Activated T-helper 1 cell treated with anti-CD3 and anti-CD28 coated beads, Interleukin-2, amount 50 U/mL, for 16 hours (primary cell): ENCODE measurements at places on chromosomes 1 and 21.

DNA sequence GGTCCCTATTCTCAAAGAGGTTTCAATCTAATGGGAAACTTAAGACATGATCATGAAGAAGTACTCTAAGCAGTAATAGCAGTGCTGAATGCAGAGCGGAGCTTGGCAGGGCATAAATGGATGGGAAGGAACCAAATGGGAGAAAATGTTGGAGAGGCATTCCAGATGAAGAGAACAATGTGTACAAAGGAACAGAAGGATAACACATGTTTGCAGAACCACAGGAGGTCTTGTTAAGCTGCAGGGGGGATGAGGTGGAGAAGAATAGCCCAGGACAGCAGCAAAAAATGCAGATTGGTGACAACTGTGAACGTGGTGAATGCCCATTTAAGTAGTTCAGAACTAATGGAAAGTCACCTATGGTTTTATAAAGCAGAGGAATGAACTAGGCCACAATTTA, 99.1 kb downstream of the ASTN1 start:
- DNase-seq: no peak

GRCh38 chr1:100778748-100779147, 59.2 kb downstream of the VCAM1 start:
- DNase-seq: no peak

GRCh38 chr1:40594187-40594531, 62.7 kb downstream of the ZNF684 start:
- DNase-seq: no peak

- no peak for DNase-seq
Measured at GRCh38 chr1:31591425-31592093, 15.2 kb downstream of the TINAGL1 start.

GRCh38 chr1:102586022-102586421, 522.3 kb downstream of the COL11A1 start:
- no peak for DNase-seq

DNA sequence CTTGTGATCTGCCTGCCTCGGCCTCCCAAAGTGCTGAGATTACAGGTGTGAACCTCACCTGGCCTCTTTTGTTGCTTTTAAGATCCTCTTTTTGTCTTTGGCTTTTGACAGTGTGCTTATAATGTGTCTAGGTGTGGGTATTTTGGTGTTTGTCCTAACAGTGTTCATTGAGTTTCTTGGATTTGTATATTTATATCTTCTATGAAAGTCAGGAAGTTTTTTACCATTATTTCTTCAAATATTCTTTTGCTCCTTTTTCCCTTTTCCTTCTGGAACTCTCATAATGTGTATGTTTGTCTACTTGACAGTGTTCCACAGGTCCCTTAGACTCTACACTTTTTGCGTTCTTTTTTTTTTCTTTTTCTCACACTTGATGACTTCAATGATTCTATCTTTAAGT, 59.1 kb downstream of the URB2 start:
- DNase-seq: no peak

GRCh38 chr1:214135886-214136285, 145.1 kb upstream of the SMYD2 start:
- no peak for DNase-seq

GRCh38 chr1:109618661-109619575, 498 bp downstream of the GNAT2 start:
- no peak for DNase-seq

- no peak for DNase-seq
Measured at GRCh38 chr1:97196825-97197516, 475.4 kb downstream of the PTBP2 start.

DNA sequence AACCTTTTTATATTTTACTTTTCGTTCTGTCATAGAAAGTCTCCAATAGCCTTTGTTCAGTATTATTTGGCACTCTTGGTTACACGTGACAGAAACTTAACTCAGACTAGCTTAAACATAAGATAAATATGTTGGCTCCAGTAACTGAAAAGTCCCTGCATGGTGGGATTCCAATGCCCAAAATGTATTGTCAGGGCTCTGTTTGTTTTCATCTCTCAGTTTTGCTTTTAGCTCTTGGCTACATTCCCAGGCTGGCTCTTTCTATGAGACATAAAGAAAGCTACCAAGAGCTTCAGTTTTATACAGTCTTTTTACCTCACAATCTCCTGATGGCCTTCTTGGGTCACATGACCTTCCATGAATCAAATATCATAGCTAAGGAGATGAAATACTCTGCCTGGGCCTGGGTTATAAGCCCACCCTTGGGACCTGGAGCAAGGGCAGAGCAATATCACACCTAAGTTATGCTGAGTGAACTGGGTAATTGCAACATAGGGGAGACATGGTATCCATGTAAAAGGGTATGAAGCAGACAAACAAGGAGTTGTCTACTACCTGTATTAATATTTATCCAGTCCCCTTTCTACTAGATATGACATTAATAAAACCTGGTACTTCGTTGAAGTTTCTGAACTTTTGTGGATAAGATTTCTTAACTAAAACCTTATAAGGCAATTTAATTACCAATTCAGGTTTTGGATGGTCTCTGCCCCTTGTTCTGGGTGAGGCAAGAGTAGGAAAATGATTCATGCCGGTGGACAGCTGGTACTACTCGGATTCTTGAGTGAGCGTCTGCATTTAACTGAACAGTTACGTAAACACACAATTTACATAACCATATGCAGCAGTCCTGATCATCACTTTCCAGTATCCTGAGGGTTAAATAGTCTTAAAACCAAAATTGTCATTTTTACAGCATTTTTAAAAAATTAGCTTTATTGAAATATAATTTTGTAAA, 442.3 kb downstream of the GPATCH2 start:
- DNase-seq: no peak

DNA sequence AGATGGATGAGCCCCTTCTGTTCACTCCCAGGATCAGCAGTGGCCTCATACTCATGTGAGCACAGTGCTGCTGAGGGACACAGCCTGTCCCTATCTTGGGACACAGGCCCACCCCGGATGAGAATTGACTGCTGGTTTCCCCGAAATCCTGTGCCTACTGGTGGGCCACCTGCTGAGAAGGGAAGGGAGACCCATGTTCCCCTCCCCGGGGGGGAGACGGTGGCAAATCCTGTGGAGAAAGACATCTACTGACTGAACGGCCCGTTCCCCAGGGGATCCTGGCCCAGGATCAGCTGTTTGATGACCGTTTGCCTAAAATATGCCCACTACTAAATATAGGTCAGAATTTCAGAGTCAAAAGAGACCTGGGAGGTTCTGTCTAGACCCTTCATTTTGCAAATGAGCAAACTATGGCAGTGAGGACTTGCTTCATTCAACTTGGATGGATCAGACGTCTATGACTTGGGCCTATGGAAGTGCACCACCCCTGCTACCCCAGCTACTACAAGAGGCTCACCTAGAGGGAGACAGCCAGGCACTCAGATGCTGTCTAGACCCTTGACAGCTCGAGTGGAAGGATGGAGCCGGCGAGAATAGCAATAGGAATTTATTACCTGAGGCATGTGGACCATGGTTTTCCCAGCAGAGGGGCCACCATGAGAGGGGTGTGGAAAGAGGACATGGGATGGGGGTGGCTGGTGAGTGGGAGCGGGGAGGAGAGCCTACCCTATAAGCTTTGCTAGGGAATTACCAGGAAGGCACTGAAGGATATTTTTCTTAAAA, 15.6 kb upstream of the THEMIS2 start:
- DNase-seq: no peak

- DNase-seq: no peak
Measured at GRCh38 chr1:119141020-119141424, 569 bp upstream of the WARS2 start.

- DNase-seq: no peak
Measured at GRCh38 chr1:108106775-108107174, 93.4 kb downstream of the SLC25A24 start.

DNA sequence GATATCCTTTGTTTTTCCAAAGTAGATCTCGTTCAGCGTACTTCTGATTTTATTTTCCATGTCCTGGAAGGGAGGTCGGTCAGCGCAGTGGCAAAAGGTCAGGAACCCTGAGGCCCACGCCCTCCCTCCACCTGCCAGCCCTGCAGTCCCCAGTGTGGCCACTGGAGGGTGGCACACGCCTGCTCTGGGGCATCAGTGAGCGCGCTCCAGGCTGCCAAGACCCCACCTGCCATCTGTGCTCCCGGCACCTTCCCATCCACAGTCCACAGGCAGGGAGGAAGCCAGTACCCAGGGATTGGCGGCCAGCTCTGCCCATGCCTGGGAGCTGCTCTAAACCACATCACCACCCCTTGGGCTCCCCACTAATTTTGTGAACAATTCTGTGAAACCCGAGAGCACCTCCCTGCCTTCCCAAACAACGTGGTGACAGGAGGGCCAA, 32.3 kb downstream of the SLC66A1 start:
- DNase-seq: no peak

DNA sequence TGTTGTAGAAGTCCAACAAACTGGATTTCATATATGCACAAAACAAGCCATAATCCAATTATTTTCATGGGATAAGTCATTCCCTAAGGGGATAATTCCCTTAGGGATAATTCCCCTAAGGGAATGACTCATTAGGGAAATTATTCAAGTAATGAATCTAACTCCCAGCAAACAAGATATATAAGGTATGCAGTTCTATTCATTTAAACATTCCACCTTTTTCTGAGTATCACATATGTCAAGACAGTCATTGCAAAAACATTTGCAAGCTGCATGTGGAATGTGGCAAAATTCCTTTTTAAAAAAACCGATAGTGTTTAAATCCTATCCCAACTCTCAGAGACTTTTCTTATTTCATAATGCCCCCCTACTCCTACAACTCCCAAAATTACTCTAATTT, 131.2 kb downstream of the AKT3 start:
- DNase-seq: no peak

- DNase-seq: no peak
Measured at GRCh38 chr1:114467491-114467890, 43.5 kb downstream of the TRIM33 start.

DNA sequence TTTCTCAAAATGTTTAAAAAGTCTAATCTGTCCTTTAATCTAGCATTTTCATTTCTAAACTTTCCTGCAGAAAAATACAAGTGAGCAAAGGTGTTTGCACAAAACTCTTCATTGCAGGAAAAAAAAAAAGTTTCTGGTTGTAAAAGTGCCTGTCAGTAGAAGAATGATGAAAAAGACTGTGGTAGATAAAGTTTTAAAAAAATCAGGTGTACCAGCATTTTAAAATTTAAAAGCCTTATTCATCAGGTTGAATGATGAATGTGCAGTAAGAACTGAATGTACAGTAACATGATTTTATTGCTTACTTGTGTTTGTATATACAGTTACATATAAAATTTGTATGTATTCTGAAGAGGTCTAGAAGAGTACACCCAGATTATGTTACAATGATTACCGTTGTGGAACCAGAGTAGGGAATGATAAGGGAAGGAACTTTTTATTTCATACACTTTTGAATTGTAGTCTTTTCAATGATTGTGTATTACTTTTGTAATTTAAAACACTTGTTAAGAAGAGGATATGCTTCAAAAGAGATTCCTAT, 54.0 kb downstream of the FNBP1L start:
- no peak for DNase-seq

GRCh38 chr1:178921499-178921898, 50.6 kb upstream of the ANGPTL1 start:
- DNase-seq: no peak

DNA sequence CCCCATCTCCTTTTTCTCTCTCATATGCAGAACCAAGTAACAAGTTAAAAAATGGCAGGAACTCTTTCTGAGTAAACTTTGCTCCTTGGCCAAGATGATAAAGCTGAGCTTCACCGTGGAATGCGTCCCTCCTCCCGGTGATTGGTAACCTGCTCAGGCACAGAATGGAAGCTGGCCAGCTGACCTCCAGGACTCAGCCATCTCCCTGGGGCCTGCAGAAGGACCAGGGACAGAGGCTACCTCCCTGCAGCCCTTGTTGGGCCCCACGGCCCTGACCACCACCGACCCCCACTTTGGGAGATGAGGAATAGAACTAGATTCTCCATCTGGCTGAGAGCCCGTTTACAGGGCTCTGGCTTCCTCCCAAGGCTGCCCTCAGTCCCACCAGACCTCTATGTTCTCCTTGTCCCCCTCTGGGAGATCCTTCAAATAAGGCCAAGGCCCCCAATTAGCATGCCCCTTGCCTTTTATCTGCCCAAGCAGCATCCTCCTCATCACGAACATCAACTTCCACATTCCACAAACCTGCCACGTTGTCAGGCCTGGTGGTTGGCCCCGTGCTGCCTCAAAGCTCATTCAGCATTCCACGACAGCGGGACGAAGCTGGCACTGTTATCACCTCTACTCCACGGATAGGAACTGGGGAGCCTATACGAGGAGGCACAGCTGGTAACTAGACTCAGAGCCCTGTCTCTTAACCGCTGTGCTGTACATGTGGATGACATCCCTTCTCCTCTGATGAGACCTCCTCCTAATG, 74.2 kb downstream of the CD34 start:
- DNase-seq: no peak

- no peak for DNase-seq
Measured at GRCh38 chr1:154599658-154600057, 8.3 kb downstream of the ADAR start.

- DNase-seq: no peak
Measured at GRCh38 chr1:221032637-221033280, 153.5 kb downstream of the HLX start.

DNA sequence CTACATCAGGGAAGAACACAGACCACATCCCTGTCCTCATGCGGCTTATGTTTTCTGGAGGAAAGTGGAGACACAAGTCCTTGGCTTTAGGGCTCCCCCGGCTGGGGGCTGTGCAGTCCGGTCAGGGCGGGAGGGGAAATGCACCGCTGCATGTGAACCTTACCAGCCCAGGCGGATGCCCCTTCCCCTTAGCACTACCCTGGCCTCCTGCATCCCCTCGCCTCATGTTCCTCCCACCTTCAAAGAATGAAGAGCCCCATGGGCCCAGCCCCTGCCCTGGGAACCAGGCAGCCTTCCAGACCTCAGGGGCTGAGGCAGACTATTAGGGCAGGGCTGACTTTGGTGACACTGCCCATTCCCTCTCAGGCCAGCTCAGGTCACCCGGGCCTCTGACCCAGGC, 45.5 kb downstream of the TNNT2 start:
- no peak for DNase-seq

- DNase-seq: no peak
Measured at GRCh38 chr21:44427241-44428120, 27.8 kb upstream of the LRRC3 start.

- DNase-seq: no peak
Measured at GRCh38 chr1:76501136-76501535, 366.1 kb upstream of the ST6GALNAC5 start.

GRCh38 chr1:228989992-228990827, 254.9 kb downstream of the RHOU start:
- no peak for DNase-seq
